Activated gamma-delta T cell (primary cell): ENCODE measurements at places on chromosomes 3 and 15.
A peak's percentile ranks its signal among the peaks of the same experiment; 100 is the strongest.

GRCh38 chr15:77525400-77525811 is 104.7 kb downstream of the HMG20A start:
- no peak for DNase-seq

GRCh38 chr3:31404871-31405270 is 127.9 kb upstream of the STT3B start:
- no peak for DNase-seq

DNA sequence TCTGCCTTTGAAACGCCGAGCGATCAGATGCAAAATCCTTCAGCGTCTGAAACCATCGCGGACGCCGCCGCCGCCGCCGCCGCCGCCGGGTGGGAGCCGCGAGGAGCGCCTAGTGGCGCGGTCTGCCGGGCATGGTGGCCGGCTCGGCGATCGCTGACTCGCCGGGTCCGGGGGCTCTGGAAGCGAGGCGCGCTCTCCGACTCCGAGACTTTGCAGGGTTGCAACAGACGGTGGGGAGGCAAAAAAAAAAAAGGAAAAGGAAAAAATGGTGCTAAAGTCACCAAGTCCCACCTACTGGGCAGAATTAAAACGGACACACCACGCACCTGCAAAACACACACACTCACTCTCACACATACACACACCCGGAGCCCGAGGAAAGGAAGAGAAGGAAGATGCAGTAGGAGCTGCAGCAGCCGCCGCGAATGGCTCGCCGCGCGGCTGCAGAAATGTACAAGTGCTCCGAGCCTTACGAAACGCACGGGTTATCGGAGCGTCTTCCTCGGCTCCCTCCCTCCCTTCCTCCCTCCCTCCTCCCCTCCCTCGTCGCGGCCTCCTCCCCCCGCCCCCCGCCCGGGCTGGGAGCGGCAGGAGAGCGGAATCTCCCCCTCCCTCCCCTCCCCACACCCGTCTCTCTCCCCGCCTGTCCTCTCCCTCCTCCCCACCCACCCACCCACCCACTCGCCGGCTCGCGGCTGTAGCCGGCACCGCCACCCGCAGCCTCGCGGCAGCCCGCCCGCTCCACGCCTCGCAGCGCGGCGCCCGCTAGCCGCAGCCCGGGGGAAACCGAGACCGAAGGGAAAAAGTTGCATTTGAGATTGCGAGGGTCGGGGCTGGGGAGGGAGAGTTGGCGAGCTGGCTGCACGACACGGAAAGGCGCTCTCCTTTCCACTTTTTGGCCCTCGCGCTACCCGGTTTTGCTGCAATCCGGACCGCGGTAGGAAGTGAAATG is at the start of gene NTRK3:
TSS of gene NTRK3 (minus strand) at position 461 of the 952 bp plus-strand sequence. CDS start 586 bp downstream, outside the sequence.
- no peak for DNase-seq

DNA sequence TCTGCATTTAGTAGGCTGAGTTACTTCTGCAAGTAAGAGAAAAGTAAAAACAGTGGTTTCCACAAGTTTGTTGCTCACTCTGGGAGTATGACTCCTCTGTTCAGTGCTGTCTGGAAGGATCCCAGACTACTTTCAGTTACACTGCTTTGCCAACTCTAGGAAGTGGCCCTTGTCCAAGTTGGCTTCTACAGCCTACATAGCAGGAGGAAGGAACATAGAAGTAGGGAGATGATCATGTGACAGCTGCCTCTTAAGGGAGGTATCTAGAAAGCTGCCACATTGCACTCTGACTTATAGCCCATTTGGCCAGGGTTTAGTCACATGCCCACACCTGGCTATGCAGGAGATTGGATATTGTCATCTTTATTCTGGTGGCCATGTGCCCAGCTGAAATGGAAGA is 298.1 kb downstream of the NSUN3 start:
- DNase-seq = no peak

- no peak for DNase-seq
These were observed 119.6 kb downstream of the TFDP2 start for GRCh38 chr3:142029791-142030190.

DNA sequence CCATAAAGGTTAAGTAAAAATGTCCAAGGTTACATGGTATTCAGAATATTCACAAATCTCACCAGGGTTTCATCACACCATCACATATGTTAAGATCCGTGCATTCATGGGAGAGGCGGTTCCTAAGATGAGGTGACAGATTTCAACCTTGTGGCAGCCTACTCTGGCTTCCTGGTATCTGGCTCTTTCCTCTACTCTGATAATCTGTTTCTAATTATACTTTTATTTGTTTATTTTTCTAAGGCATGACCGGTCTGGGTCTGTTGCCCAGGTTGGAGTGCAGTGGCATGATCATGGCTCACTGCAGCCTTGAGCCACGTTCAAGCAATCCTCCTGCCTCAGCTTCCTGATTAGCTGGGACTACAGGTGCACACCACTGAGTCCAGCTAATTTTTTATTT is 34.4 kb downstream of the RAF1 start:
- DNase-seq = no peak

DNA sequence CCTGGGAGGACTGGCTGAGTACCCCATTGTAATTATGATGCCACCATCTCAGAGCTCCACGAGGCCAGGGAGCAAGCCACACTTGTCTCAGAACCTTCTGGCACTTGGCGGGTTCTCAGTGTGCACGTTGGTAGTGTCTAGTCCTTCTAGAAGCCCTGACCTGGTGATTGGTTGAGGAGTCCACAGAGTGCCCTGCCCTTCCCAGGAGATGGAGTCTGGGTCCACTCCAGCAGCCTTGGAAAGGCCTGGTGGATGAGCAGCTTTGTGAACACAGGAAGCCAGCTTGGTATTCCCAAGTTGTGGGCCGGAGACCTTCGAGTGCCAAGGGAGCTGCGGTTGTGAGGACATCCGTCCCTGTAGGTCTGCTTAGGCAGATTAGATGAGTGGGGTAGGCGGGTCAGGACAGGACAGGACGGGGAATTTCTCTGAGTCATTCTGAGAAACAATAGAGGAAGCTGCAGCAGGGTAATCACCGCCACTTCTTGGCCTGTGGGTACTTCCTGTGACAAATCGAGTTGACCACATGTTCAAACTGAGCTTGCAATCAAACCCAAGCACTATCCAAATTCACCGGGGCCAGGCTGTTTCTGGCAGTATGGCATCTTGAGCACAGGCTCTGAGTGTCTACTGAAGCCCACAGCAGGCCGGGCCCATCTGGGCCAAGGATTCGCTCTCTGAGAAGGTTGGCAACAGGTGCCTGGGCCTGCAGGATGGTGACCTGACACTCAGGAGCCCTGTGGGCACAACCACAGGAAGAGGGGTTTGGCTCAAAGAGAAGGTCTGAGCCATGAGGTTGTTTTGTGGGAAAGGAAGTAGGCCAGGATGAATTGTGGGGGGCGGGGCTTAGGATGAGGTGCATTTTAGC is 71.5 kb upstream of the PLXNA1 start:
- DNase-seq = peak; percentile 13

DNA sequence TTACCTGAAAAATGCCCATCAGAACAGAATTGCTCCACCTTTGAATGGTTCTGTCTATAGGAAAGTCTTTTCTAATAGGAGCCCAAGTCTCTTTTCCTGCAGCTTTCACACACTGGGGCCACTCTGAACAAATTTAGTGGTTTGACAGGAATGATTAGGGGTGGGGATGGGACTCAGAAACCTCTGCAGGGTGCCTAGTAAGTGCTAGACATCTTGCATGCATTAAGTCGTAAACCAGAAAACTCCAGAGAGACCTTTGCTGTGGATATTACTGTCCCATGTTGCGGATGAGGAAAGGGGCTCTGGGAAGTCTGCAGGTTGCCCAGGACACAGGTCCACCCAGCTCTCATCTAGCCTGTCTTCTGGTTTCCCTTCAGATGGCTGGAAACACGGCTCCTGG is 189.7 kb downstream of the OPA1 start:
- DNase-seq = no peak

DNA sequence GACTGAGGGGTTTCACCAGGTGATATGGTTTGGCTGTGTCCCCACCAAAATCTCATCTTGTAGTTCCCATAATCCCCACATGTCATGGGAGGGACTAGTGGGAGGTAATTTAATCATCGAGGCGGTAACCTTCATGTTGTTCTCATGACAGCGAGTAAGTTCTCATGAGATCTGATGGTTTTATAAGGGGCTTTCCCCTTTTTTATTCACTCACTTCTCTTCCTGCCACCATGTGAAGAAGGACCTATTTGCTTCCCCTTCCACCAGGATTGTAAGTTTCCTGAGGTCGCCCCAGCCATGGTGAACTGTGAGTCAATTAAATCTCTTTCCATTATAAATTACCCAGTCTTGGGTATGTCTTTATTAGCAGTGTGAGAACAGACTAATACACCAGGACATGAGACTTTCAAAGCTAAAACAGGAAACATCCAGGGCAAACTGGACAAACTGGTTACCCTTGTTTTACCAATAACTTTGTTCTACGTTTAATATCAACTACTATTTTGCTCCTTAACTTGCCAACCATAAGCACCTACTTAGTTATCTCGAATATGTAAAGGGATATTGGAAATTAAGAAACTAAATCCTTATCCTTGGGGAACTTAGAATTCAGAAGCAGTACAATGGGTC is 98.2 kb downstream of the MYH15 start:
- DNase-seq = no peak

GRCh38 chr3:43855674-43856299 is 165.0 kb downstream of the ABHD5 start:
- DNase-seq = no peak

DNA sequence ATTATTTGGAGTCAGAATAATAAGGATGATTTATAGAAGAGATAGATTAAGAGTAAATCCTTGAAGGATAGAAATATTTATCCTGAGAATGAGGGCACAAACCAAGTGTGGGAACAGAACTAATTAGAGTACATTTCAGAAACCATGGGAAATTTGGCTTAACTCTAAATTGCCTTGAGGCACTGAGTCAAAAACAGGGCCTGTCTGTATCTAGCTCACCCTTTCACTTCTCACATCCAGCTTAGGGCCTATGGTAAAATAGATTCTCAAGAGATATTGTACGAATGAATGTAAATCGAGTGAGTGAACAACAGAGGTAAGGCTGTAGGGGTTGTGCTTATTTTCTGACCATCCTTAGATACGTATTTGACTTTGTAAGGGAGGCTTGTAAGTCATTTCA is 586.1 kb upstream of the DPPA4 start:
- no peak for DNase-seq

- no peak for DNase-seq
These were observed 600.8 kb upstream of the ZNF385D start for GRCh38 chr3:22351806-22352205.

DNA sequence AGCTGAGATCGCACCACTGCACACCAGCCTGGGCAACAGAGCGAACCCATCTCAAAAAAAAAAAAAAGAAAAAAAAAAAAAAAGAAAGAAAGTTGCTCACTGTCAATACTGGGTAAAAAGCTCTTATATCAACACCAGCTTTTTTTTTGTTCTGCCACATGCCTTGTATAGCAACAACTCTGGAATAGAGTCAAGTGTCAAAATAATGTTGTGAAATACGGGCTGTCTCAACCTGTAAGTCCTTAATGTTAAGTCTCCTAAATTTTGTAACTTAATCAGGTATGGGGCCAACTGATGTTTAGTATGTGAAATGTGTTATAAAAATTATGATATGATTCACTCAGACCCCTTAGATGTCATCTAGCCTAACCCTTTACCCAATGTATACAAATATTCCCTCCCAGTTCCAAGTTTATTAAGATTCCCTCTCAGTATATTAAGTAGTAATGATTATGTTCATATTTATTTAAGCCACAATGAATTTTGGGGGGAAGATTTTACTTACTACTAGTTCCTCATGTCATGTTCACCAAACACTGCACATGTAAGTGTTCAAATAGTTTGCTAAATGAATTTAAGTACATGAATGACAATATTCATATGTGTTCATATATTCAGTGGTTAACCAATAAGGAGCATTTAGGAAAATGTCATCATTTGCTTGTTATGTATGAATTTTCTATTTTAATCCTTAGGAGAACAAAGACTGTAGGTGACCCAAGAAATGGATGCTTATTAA is 52.2 kb downstream of the GPR160 start:
- DNase-seq = no peak

GRCh38 chr15:66721020-66721419 is 19.0 kb downstream of the SMAD6 start:
- DNase-seq = no peak

DNA sequence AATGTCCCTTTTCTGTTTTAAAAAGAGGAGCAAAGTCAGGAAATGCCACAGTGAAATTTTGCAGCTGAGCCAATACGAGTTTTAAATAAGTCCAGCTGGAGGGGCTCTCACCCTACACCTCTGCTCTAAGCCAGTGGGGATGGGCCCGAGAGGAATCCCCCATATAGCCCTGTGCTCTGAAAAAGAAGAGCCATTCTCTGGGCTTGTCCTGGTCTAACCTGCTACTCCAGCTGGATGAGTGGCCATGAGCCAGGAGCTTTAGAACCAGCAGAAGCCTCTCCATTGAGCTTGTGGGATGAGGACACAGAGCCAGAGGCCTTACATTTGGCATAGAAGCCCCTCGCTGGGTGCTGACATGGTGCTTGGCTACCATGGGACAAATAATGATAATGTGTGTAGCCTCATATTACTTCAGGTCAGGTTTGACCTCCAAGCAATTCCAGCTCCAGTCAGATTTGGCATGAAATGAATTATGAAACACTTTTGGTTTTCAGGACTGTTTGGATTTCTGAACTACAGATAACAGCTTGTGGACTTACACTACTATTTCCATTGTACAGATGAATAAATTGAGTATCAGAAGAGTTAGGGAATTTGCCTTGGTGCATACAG is 172.4 kb downstream of the CHST2 start:
- no peak for DNase-seq

DNA sequence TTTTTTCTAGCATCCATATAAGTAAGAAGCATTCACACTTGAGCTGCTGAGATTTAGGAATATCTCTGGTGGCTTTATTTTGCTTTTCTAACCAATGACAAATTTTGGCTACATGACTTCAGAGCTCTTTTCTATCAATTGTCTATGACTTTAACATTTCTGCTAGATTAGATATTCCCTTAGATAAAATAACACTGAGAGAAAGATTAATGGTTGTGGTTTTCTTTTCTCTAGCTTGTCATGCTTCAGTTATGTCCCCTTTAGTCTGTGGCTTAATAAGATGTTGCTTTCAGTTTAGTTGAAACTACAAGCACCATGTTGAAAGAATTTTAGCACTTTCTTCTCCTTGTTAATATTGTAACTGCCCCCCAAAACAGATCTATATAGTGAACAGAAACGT is 665.6 kb upstream of the CCDC54 start:
- no peak for DNase-seq

- no peak for DNase-seq
These were observed 5.9 kb upstream of the ITPKA start for GRCh38 chr15:41487802-41488201.
